Right cardiac atrium (tissue), 5 donors: ENCODE measurements at places on chromosomes 4 and X. TPM values are rescaled to one million over a fixed set of nuclear protein-coding genes. Genes with fewer than 3 reads are reported as not detected.

Gene CT45A2
- polyA plus RNA-seq: not detected

Gene SPRY1
- polyA plus RNA-seq: 21.3 TPM

Gene GPR78
- polyA plus RNA-seq: 0.09 TPM

Gene BDH2
- 46.6 TPM for polyA plus RNA-seq

Gene DMP1
- not detected for polyA plus RNA-seq
